Left ventricle myocardium inferior (tissue), 1 donor: ENCODE measurements at places on chromosomes 5 and 9. TPM values are rescaled to one million over a fixed set of nuclear protein-coding genes. Genes with fewer than 3 reads are reported as not detected.
A peak's percentile ranks its signal among the peaks of the same experiment; 100 is the strongest.

- DNase-seq, result no peak
These were observed 597.3 kb downstream of the PRELID2 start for GRCh38 chr5:145237843-145238242.

ZNF618 gene
- 1.9 TPM for total RNA-seq

CDO1 gene
- total RNA-seq, result 6.8 TPM

DNA sequence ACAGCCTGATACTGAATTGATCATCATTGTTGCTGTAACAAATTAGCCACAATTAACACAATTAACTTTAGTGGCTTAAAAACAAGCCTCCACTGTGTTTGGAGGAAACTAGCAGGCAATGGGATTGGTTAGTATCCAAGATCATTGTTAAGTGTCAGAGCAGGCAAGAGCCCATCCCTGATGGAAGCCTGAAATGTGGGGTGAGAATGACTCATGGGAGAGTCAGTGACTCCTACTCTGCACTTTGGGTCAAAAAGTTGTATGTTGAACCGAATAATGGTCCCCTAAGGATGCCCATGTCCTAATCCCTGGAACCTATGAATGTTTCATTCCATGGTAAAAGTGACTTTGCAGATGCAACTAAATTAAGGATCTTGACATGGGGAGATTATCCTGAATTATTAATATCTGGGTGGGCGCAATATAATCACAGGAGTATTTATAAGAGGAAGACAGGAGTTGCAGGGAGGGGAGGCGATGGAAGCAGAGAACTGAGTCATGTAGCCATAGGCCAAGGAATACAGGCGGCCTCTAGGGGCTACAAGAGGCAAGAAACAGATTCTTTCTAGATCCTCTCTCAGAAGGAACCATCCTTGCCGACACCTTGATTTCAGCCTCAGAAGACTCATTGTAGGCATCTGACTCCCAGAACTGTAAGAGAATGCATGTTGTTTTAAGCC is 28.8 kb downstream of the ALG2 start:
- DNase-seq, result no peak

DNA sequence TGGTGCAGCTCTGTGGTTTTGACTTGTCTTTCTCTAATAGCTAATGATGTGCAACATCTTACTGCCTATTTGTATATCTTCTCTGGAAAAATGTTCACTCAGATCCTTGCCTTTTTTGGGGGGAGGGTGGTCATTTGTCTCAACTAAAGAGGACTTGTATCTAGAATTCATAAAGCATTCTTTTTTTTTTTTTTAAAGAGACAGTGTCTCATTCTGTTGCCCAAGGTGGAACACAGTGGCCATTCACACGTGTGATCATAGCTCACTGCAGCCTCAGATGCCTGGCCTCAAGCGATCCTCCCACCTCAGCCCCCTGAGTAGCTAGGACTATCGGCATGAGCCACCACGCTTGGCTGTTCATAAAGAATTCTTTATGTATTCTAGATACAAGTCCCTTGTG is 33.2 kb downstream of the HABP4 start:
- DNase-seq, result no peak

- DNase-seq, result no peak
These were observed 76.6 kb downstream of the KCNN2 start for GRCh38 chr5:114438471-114438870.

- no peak for DNase-seq
These were observed 1075.1 kb downstream of the NR2F1-AS1 start for GRCh38 chr5:92505925-92506324.

GRCh38 chr9:70438341-70438928 is 24.0 kb upstream of the KLF9 start:
- peak; percentile 62 for DNase-seq
